NCI-H1694 treated with DMSO at 0.1 percent for 48 hours (cell line): ENCODE measurements at places on chromosomes 16 and 17.

GRCh38 chr17:17032131-17032692 lies 10.0 kb upstream of the MPRIP start:
- DNase-seq: no peak

- DNase-seq: no peak
These were observed 9.3 kb downstream of the RIPOR1 start for GRCh38 chr16:67537636-67538591.

GRCh38 chr16:56931271-56931891 lies 561 bp upstream of the HERPUD1 start:
- DNase-seq: no peak

GRCh38 chr17:17401271-17401781 lies 75.5 kb upstream of the MED9 start:
- DNase-seq: peak; percentile 26

GRCh38 chr16:81652798-81653505 lies 126.1 kb upstream of the PLCG2 start:
- DNase-seq: peak; percentile 95

GRCh38 chr16:68823401-68824135 lies 19.8 kb upstream of the TANGO6 start:
- no peak for DNase-seq

DNA sequence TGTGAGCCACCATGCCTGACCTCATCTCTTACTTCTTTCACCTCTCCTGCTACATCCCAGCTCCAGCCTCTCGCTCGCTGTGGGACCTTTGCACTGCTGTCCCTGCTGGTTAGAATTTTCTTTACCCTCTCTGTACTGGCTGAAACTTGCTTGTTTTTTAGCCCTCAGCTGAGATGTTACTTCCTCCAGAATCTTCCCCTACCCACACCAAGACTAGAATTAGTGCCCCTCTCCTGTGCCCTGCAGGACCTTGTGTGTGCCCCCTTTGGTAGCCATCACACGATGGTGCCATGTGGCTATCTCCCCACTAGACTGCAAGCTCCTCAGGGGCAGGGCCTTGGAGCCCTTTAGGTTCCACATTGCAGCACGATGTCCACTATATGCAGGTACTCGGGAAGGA lies 84.1 kb downstream of the AIPL1 start:
- DNase-seq: no peak

DNA sequence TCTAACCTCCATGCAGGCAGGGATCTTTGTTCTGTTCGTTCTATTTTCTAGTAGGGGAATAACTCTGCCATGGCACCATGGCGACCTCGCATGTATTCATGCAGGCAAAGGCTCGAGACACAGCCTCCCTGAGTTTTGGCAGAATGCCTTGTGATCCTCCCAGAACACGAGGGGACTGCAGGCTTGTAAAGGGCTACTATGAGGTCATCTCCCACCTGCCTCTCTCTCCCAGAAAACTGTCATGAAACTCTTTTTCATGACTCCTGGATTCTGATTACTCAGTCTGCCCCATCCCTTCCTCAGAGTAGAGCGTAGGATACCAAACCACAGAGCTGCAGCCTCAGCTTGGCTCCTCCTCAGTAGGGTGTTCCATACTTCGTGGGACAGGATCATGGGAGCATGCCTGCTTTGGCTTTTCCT lies 64.3 kb downstream of the IGF2BP1 start:
- no peak for DNase-seq

DNA sequence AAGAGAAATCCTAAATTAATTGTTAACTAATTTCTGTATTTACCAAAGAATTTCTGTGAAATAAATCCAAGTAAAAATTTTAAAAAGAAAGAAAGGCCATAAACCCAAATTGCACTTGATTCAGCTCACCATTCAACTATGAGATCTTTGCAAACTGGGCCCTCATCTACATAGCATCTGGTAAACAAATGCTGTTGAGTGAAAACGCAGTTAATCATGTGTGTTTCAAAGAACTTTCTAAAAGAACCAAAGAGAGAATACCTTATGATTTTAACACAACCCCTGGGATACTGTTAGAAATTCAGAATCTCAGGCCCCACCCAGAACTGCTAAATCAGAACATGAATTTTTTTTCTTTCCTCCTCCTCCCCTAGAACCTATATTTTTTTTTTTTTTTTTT lies 16.6 kb downstream of the CRLF3 start:
- DNase-seq: no peak

DNA sequence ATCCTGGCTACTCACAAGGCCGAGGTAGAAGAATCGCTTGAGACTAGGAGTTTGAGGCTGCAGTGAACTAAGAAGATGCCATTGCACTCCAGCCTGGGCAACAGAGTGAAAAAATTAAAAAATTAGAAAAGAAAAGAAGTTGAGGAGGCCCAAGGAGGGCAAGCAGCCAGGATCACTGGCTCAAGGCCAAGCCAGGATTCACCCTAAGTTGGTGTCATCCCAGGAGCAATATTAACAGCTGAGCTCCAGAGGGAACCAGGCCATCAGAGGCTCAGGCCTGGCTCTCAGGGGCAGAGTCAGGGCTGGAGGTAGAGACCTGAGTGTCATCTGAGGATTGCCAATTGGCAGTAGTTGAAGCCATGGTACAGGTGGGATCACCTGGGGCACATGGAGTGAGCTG lies 20.7 kb downstream of the DRC3 start:
- no peak for DNase-seq

GRCh38 chr17:29376667-29377270 lies 13.4 kb upstream of the TAOK1 start:
- DNase-seq: peak; percentile 29
